Choroid plexus epithelial cell (primary cell): ENCODE measurements at places on chromosomes 3 and 15.

DNA sequence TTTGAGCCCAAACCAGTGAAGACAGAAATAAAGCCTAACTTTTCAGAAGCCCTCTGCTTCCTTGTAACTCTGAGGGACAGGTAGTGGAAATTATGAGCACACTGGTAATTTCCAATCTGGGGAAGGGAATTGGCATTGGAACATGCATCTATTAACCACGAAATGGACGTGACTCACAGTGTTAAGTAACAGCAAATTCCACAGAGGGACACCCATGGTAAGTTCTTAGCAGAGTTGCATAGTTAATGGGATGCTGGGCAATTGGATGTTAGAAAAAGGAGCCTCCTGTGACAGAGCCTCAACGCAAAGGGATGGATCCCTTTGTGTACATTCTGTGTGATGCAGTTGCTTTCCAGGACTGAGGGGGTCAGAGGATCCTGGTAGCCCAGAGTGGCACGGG lies 168.6 kb downstream of the SEMA6D start:
- peak; percentile 51 for DNase-seq

DNA sequence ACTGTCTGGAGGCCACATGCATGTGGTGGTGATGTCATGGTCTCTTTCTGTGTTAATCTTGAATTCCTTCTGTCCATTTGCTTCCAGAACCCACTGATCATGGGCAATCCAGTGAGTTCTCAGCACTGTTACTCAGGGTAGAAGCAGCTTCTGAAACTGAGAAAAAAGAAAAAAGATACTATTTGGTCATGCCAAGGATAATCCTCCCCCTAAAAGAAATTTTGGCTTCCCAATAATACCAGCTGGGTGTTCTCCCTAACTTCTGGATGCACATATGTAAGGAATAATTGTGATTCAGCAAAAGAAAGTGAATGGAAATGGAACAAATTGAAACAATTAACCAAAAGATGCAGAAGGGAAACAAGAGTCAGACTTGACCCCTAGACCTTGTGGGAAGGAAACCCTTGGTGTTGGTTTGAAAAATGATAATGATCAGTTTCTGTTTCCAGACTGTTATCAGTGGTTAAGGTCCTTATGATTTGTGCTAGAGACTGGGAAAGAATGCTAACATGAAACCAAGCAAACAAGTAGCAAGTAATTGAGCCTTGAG lies 92.3 kb downstream of the RBMS3 start:
- peak; percentile 70 for DNase-seq

DNA sequence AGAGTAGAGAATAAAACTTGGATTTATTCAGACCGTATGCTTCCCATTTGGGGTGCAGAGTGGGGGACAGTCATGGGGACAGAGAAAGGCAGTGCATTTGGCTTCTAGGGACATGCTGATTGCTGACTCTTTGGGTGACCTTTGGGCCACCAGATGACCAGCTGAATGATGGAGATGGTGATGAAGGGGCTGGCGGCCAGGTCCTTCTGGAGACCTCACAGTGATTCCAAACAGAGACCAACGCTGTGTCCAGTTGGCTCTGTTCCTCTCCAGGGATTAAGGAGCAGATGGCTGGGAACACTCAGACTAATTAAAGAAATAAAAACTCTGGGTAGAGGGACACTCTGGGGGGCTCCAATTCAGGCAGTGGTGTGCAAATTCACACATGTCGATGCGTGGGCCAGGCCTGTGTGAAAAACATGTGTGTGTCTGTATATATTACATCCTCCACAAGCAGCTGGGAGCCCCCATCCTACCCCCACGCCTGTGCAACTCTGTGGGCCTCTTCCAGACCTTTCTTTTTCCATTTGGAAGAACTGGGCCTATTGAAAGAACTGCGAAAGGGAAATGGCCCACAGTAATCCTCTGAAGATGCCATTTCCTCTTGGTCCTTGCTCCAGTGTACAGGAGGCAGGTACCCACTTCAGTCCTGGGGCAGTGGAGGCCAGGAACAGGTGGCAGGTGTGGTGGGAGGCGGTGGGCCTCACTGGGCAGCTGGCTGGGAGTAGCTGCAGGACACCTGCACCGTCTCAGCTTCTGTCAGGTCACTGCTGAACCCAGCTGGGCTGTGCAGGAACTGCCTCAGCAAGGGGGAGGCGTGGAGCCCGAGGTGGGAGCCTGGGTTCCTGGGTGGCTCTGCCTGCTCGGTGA lies 8.9 kb downstream of the XIRP1 start:
- no peak for DNase-seq

DNA sequence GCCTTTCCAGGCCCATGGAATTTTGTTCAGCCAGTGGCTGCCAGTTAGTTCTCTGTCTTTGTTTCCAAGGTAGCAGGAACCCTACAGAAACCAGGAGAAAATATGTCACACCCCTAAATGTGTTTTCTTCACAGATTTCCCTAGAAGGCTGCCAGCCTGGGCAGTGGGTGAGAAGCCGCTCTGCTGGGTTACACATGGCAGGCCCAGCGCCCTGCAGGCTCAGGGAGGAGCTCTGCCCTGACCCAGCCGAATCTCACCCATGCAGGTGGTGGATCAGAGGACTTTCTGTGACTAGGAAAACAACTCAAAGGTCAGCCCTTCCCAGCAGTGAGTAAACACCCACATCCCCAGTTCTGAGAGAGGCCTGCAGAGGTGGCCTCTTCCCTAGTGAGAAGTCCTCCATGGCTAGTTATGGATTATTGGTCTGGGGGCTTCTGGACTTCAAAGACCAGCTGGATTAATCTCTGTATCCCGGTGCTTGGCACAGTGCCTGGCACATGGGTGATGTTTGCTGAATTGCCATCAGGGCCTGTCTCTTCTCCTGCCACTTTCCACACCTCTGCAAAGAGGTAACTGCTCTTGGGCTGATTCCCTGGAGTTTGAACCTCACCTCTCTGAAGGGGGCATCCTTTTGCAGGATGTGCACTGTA lies 34.7 kb upstream of the BDH1 start:
- DNase-seq, result no peak

DNA sequence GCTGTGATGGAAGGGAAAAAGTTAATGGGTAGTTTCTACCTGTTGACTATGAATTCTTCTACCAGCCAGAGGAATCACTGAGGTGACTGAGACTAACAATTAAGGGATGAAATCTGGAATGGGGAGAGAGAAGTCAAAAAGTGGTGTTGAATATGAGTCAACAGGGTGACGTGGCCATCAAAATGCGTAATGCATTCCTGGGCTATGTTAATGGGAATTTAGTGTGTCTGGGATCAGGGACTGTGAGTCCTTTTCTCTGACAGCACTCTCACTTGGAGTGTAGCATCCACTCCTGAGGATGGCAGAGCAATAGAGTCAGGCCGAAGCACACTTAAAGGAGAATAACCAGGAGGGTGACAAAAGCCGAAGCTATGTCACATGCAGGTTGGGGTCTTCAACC lies 60.4 kb downstream of the MESD start:
- no peak for DNase-seq

GRCh38 chr15:93019090-93019489 lies 69.9 kb downstream of the RGMA start:
- DNase-seq, result no peak

GRCh38 chr15:31733424-31733823 lies 296.9 kb upstream of the CHRNA7 start:
- no peak for DNase-seq

GRCh38 chr3:124442463-124442862 lies 287.8 kb upstream of the UMPS start:
- no peak for DNase-seq

- DNase-seq, result no peak
Observed at GRCh38 chr3:97662762-97663161, 101.8 kb upstream of the ARL6 start.

DNA sequence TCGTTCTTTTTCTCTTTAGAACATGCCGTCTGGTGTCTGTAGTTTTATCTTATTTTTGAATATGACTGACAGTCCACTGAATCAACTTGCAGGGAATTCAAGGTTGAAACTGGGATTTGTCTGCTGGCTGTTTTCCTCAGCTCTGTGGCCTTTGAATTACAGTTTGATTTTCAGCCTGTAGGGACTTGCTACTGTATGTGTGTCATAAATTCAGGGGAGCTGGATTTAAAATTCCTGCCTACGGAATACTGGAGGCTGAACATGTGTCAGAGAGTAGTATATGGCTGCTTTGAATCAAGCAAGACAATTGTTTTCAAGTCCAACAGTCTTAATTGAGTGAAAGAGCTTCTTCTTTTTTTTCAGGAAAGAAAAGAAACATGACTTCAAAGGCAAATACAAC lies 33.9 kb downstream of the RARB start:
- no peak for DNase-seq

GRCh38 chr15:54990793-54991192 lies 205.9 kb downstream of the RSL24D1 start:
- no peak for DNase-seq

- no peak for DNase-seq
Observed at GRCh38 chr15:56795502-56795901, 62.2 kb upstream of the ZNF280D start.

- peak; percentile 50 for DNase-seq
Observed at GRCh38 chr3:30623351-30623750, 16.9 kb downstream of the TGFBR2 start.

GRCh38 chr3:120370463-120370862 lies 21.3 kb upstream of the LRRC58 start:
- no peak for DNase-seq

DNA sequence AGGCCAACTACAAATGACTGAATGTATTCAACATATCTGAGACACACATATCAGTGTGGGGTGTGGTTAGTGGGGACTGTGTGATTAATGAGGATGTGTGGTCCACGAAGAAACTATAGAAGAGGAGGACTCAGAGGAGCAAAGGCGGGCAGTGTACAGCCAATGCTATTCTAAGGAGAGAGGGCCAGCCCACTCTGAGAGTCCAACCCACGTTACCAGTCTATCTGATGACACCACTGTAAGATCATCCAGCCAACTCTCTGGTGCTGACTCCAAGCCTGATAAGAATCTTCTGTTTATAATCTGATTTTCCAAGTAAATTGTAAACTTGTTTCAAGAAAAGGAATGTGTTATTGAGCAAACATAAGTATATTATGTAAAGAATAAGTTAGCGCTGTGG lies 47.2 kb downstream of the MCF2L2 start:
- peak; percentile 72 for DNase-seq
